ENCODE measurements at places on chromosomes 7 and 10.
A peak's percentile ranks its signal among the peaks of the same experiment; 100 is the strongest.

DNA sequence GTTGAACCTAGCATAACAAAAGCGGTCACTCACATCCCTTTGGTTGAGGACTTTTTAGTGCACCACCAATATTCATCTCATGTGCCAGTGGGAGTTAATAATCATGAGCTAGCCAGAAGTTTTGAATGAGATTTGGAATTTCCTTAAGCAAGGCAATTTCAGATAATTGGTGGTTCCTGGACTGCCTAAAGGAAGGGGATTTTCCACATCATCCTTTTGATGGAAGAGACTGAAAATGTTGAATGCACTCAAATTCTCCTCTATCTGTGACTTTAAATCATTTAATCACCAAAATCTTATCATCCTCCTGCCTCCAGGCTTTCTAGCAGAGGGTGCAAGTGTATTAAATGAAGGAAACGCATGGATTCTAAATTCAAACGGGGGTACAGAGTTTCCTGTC lies 260.7 kb downstream of the CCDC3 start:
- no peak for DNase-seq

DNA sequence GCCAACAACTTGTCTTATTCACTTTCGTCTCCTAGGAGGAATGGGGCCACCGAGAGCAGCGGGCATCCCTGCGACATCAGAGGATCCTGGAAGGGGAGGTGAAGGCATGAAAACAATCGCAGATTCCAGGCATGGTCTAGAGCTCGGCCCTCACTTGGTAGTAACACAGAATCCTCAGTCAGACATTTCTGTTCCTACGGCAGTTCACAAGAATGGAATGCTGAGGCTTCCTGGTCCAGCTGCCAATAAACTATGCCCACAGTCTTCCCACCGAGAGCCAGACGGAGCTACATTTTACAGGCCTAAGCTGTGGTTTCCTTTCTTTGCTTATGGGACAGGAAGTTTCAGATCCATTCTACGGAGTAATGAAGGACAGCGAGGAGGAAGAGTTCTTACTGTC lies 75.8 kb downstream of the OR13A1 start:
- DNase-seq, result no peak

DNA sequence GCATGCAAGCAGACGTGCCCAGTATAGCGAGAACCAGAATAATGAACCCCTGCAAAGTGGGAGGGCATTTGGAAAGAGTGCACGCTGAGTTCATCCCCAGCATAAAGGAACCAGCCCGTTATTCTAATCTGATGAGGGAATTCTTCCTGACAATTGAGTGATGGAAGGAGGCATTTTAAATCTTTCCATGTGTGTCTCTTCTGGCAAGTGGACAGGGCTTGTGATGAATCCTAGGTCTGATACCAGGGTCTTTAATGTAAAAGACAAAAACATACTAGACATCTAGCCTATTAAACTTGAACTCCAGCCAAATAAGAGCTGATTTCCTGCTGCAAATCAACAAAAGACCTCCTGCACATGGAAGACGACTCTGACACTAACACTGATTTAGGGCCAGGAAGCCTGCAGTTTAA lies 301.2 kb downstream of the DPP6 start:
- DNase-seq, result no peak

DNA sequence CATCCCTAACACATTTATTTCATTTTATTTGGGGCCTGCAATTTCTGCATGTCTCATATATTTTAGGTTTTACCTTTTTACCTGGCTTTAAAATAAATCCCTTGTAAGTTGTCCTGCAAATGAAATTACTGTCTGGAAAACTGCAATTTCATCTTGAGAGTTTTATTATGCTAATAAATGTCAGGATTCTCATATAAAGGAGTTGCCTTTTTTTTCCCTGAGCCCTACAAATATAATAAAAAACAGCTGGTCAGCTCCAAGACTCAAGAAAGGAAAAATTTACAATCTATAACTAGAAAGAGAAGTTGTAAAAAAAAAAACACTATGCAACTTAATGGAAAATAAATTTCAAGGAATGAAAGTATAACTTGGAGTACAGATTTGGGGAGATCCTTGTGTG lies 108.7 kb downstream of the SH2D4B start:
- no peak for DNase-seq

GRCh38 chr7:137142376-137142775 lies 201.2 kb downstream of the PTN start:
- no peak for DNase-seq

DNA sequence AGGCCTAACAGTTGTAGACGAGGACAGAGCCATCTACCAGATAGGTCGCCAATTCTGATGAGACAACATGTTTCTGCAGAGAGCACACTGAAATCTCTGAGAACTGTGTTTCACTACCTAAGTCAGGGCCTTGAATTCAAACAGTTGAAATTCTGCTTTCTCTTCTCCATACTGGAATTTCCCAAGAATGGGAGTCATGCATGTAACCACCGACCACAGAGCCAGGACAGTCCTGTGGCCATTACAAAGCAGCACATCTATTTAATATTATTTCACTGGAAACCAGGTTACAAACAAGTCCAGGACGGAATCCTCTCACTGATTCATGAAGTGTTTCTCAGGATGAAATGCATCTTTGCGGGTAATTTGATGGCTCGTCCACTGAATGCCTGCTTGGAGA lies 62.0 kb upstream of the ST8SIA6 start:
- DNase-seq, result no peak

DNA sequence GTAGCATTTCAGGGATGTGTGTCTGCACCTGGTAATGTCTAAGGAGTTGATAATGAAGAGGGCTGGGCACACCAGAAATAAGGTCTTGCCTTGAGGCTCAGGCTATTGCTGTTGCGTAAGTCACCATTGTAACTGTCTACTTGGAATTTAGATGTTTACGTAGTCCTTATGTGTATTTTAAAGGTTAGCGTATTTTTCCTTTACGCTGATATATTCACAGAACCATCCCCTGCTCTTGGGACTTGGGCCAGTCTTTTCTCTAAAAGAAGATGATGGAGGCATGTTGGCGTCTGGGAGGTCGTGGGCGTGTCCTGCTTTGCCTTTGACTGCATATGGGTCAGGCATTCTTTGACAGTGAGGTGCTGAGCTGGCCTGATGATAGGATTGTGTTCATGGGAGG lies 14.7 kb downstream of the WDR37 start:
- DNase-seq, result no peak

- DNase-seq, result no peak
These were observed 94.1 kb downstream of the SH3PXD2A start for GRCh38 chr10:103761075-103761920.

GRCh38 chr10:25692761-25693160 lies 241.3 kb upstream of the MYO3A start:
- DNase-seq, result no peak

- no peak for DNase-seq
These were observed 14.9 kb upstream of the GIMAP8 start for GRCh38 chr7:150435390-150436073.

GRCh38 chr7:30970594-30971094 lies 6.9 kb downstream of the GHRHR start:
- DNase-seq, result peak; percentile 19

Data from NCI-H2171 (cell line).